ENCODE measurements at places on chromosomes 6 and 20. TPM values are rescaled to one million over a fixed set of nuclear protein-coding genes. Genes with fewer than 3 reads are reported as not detected.

HLA-DQB1 gene
- 1.9 TPM for total RNA-seq

PDSS2 gene
- 32.5 TPM for total RNA-seq

BPIFB2 gene
- total RNA-seq: not detected

ZBP1 gene
- total RNA-seq: not detected

TFEB gene
- total RNA-seq: 47.1 TPM

SLC44A4 gene
- total RNA-seq: 149 TPM

BHLHE23 gene
- not detected for total RNA-seq

ID1 gene
- 1,015 TPM for total RNA-seq

C20orf202 gene
- 0.55 TPM for total RNA-seq

FOXS1 gene
- total RNA-seq: not detected

PCSK2 gene
- total RNA-seq: 4.1 TPM

- no peak for DNase-seq
- H3K27ac ChIP-seq: no peak overlapping the region
These were observed 260.9 kb upstream of the PRDM1 start for GRCh38 chr6:105825210-105825609.

DNA sequence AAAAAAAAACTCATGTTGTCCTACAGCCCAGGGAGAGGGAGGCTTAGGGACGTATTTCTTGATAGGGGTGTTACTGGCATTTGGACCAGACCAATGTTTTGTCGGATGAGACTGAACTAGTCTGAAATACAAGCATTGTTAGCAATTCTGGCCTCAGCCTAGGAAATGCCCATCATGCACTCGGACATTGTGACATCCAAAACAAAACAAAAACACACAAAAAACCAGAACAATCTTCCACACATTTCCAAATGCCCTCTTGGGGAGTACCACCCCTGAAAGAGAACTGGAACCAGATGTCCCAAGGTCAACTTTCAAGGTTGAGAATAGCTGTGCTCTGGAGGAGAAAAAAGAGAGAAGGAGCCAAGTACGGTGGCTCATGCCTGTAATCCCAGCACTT is 299.1 kb upstream of the JARID2 start:
- DNase-seq: no peak
- H3K4me1 ChIP-seq: no peaks in the 10 kb centered on the region
- H3K4me3 ChIP-seq: no peak overlapping the region
- no peaks in the 10 kb centered on the region for H3K36me3 ChIP-seq

DNA sequence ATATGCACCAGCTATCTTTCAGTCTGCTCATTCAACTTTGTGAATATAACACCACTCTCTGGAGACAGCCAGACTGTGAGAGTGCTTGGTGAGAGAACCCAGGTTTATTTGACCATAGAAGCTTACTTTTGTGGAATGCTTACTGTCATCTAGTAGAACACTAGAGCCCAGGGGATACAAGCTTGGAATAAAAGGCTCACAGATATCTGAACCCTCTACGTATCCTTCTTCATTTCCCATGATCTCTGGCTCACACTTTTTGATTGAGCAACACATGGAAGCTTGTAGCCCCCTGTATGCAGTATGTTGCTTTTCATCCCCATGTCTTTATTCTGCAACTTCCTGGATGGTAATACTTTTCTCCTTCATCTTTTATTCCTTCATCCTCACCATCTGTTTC is 835.3 kb upstream of the CITED2 start:
- no peaks in the 10 kb centered on the region for H3K36me3 ChIP-seq
- H3K27me3 ChIP-seq: no peaks in the 10 kb centered on the region
- no peak overlapping the region for H3K27ac ChIP-seq
- DNase-seq: no peak
- no peaks in the 10 kb centered on the region for H3K4me1 ChIP-seq
- H3K4me3 ChIP-seq: no peak overlapping the region

DNA sequence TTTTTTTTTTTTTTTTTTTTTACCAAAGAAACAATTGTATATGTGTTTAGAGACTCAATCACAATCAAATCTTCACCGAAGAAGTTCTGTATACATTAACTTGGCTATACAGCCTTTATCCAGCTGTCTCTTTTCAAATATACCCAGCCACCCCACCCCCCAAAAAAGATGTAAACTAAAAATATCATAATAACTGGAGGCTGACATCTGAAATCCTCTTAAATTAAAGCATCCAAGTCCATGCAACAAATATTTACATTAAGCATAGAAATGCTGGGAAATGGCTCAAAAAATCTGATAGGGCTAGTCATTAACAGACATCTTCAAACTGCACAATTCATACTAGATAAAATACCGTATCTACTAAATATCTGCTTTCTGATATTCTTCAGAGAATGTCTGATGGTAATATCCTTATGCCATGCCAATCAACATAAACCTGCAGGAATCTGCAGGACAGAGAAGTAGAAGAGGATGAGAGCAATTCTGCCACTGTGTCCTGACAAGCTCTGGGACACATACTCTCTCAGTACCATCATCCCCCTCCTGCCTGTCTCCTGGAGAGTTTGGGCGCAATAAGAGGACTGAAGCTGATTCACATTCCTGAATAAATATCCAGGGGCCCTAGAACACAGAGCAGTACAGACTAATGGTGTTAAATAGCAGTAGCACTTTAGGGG is 152.4 kb downstream of the KIF6 start:
- no peaks in the 10 kb centered on the region for H3K36me3 ChIP-seq
- no peaks in the 10 kb centered on the region for H3K27me3 ChIP-seq
- no peak for DNase-seq
- H3K4me1 ChIP-seq: no peaks in the 10 kb centered on the region

DNA sequence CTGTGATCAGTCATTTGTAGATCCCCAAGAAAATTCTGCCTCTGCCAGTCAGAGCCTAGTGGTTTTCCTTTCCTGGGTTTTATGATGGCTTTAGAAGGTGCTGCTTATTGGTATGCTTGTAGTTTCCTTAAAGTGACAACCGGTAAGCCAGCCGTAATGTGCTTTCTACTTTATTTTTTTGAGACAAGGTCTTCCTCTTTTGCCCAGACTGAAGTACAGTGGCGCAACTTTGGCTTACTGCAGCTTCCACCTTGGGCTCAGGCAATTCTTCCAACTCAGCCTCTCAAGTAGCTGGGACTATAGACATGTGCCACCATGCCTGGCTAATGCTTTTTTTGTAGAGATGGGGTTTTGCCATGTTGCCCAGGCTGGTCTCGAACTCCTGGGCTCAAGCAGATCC is 23.5 kb downstream of the MCM8 start:
- no peak overlapping the region for H3K4me3 ChIP-seq
- H3K27me3 ChIP-seq: no peaks in the 10 kb centered on the region
- DNase-seq: no peak
- H3K27ac ChIP-seq: no peak overlapping the region
- no peaks in the 10 kb centered on the region for H3K36me3 ChIP-seq

DNA sequence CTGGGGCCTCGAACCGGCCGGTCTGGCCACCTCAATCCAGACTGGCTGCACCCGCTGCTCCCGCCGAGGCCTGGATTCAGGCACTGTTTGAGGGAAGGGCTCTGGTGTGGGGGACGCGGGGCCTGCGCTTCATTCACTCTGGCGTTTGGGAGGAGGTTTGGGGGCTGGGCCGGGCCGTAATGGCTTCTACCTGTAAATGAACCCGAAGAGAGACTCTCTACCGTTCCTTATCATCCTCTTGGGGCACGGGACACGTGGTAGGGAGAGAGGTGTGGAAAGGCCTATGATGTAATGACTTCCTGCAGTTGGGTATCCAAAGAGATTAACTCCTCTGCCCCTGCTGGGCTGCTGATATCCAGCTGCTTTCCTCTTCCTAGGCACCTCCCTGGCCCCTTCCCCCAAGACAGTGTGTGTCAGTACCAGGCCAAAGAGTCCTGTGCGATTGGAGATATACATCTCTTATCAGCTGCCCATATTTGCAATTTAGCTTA is 1.8 kb downstream of the FOXO3 start:
- peaks cover 50% of the 10 kb centered on the region for H3K4me1 ChIP-seq
- H3K4me3 ChIP-seq: peak overlapping the region; percentile 78
- peak; percentile 65 for DNase-seq
- peaks cover 6% of the 10 kb centered on the region for H3K36me3 ChIP-seq
- H3K27me3 ChIP-seq: no peaks in the 10 kb centered on the region
- peak overlapping the region; percentile 98 for H3K27ac ChIP-seq

DNA sequence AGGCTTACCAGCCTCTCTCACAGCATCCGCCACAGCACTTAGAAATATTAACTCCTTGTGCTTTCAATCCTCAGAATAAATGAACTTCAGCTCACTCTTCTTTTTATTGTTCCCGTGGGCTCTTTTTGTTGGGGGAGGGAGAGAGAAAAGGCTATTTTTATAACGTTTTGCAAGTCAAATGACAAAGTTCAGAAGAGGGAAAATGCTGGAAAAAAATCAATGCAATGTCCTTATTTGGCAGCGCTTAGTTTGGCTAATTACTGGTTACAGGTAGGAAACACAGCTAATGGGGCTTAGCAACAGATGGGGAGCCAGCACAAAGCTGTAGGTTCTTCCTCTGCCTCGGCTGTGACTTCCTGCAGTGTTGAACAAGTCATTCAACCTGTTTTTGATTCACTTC is 1067.0 kb upstream of the MAP3K7 start:
- H3K4me1 ChIP-seq: no peaks in the 10 kb centered on the region
- H3K27me3 ChIP-seq: no peaks in the 10 kb centered on the region
- no peaks in the 10 kb centered on the region for H3K36me3 ChIP-seq
- H3K4me3 ChIP-seq: no peak overlapping the region

GRCh38 chr6:134853111-134854055 is 96.5 kb downstream of the ALDH8A1 start:
- no peaks in the 10 kb centered on the region for H3K27me3 ChIP-seq
- H3K4me1 ChIP-seq: no peaks in the 10 kb centered on the region
- no peak overlapping the region for H3K4me3 ChIP-seq
- no peaks in the 10 kb centered on the region for H3K36me3 ChIP-seq

GRCh38 chr20:41413169-41413568 is 46.6 kb upstream of the EMILIN3 start:
- no peak overlapping the region for H3K4me3 ChIP-seq
- H3K27me3 ChIP-seq: no peaks in the 10 kb centered on the region
- no peak for DNase-seq
- H3K36me3 ChIP-seq: peaks cover 58% of the 10 kb centered on the region

GRCh38 chr6:163133017-163133416 is 281.5 kb upstream of the QKI start:
- no peaks in the 10 kb centered on the region for H3K4me1 ChIP-seq
- no peaks in the 10 kb centered on the region for H3K27me3 ChIP-seq
- no peak for DNase-seq
- no peaks in the 10 kb centered on the region for H3K36me3 ChIP-seq
- H3K27ac ChIP-seq: no peak overlapping the region

- H3K4me1 ChIP-seq: peaks cover 7% of the 10 kb centered on the region
- no peaks in the 10 kb centered on the region for H3K36me3 ChIP-seq
- no peaks in the 10 kb centered on the region for H3K27me3 ChIP-seq
- peak overlapping the region; percentile 37 for H3K27ac ChIP-seq
- H3K4me3 ChIP-seq: no peak overlapping the region
- peak; percentile 60 for DNase-seq
These were observed 78.3 kb downstream of the TRAM2 start for GRCh38 chr6:52498538-52499017.

GRCh38 chr6:67814262-67814661 is 820.8 kb upstream of the ADGRB3 start:
- H3K27ac ChIP-seq: no peak overlapping the region
- no peak overlapping the region for H3K4me3 ChIP-seq
- no peaks in the 10 kb centered on the region for H3K27me3 ChIP-seq
- H3K36me3 ChIP-seq: no peaks in the 10 kb centered on the region

- H3K36me3 ChIP-seq: no peaks in the 10 kb centered on the region
- H3K27me3 ChIP-seq: no peaks in the 10 kb centered on the region
- no peak for DNase-seq
- H3K4me3 ChIP-seq: no peak overlapping the region
These were observed 27.0 kb upstream of the ANKEF1 start for GRCh38 chr20:10007747-10008146.

GRCh38 chr20:54716174-54716747 is 240.9 kb downstream of the DOK5 start:
- no peak for DNase-seq
- H3K4me1 ChIP-seq: no peaks in the 10 kb centered on the region
- H3K27me3 ChIP-seq: no peaks in the 10 kb centered on the region
- no peak overlapping the region for H3K27ac ChIP-seq
- no peak overlapping the region for H3K4me3 ChIP-seq

DNA sequence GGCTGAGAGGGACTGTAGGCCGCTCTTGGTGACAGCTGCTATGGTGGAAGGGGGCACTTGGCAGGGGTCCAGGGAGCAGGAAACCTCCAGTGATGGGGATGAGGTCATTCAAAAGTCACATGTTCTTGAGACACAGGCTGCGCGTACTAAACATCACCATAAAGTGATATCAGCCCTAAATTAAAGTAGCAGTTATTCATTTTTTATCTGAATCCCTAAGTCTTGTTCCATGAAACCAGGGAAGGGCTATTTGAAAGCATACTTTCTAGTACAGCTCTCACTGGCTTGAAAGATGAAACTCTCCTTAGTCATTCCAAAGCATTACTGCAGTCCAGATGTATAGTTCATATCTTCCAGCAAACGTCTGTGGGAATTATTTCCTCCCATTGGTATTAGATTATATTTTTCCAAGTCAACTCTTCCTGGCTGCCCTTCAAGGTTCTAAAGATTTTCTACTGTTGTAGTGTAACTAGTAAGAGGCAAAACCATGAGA is 373.1 kb downstream of the CD109 start:
- no peaks in the 10 kb centered on the region for H3K4me1 ChIP-seq
- no peaks in the 10 kb centered on the region for H3K36me3 ChIP-seq
- H3K4me3 ChIP-seq: no peak overlapping the region
- H3K27ac ChIP-seq: no peak overlapping the region
- H3K27me3 ChIP-seq: no peaks in the 10 kb centered on the region

DNA sequence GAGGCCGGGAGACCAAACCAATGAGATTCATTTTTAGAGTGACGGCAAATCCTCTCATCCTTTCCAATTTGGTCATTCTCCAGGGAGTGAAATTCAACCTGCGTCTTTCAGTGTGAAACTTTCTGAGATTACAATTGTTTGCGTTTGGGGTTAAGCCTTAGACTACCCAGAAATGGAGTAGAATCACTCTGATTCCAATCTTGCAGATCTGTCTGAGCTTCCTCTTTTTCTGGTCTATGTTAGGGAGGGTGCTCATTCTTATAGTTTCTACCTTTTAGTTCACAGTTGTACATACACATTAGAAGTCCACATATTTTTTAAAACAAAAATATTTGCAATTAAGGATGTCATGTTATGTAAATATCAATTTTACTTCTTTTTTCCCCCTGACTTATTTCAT is 183.0 kb upstream of the PHACTR1 start:
- H3K4me1 ChIP-seq: peaks cover 13% of the 10 kb centered on the region
- no peak overlapping the region for H3K4me3 ChIP-seq
- no peaks in the 10 kb centered on the region for H3K27me3 ChIP-seq
- no peak for DNase-seq
- H3K27ac ChIP-seq: no peak overlapping the region

- H3K4me1 ChIP-seq: no peaks in the 10 kb centered on the region
- H3K36me3 ChIP-seq: no peaks in the 10 kb centered on the region
- DNase-seq: no peak
- no peaks in the 10 kb centered on the region for H3K27me3 ChIP-seq
- no peak overlapping the region for H3K4me3 ChIP-seq
These were observed 28.0 kb upstream of the MCM9 start for GRCh38 chr6:118963003-118963402.

GRCh38 chr6:99590728-99591672 is 15.6 kb upstream of the PRDM13 start:
- H3K4me3 ChIP-seq: no peak overlapping the region
- no peaks in the 10 kb centered on the region for H3K36me3 ChIP-seq
- no peak overlapping the region for H3K27ac ChIP-seq
- H3K27me3 ChIP-seq: peaks cover 90% of the 10 kb centered on the region
- H3K4me1 ChIP-seq: peaks cover 25% of the 10 kb centered on the region
- DNase-seq: no peak
